ENCODE measurements at places on chromosomes 16 and 17.

GRCh38 chr16:31695667-31696066 lies 168.0 kb downstream of the AHSP start:
- no peak for DNase-seq

GRCh38 chr17:48593840-48594537 lies 410 bp upstream of the HOXB5 start:
- DNase-seq: peak; percentile 97

GRCh38 chr16:12547608-12547922 lies 256.1 kb downstream of the CPPED1 start:
- no peak for DNase-seq

GRCh38 chr17:82239401-82239925 lies 10.6 kb downstream of the SLC16A3 start:
- no peak for DNase-seq

DNA sequence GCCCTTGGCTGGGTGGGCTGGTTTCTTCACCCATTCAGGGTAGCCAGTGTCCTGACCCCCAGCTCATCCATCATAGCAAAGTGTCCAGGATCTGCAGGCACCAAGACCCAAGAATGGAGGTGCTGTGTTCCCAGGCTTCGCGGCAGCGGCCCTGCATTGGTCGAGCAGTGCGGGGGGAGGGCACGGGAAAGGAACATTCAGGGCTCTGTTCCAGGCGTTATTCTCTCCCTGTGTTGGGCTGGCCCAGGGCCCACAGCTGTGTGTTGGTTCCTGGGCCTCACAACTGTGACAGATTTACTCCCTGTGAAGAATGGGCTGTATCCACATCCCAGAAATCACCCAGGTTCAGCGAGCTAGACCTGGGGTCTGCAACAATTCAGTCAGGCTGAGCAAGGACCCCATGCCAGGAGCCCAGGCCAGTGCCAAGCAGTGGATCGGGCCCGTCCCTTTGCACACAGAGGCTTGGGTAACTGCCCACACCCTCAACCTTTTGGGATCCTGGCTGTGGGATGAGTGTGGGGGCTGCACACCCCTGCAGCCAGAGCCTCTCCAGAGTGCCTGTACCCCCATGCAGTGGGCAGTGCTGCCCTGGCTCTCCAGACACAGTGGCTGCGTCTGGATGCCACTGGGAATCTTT lies 10.0 kb downstream of the GPT2 start:
- DNase-seq: no peak

- peak; percentile 33 for DNase-seq
Measured at GRCh38 chr17:74757931-74758847, 9.8 kb downstream of the NHERF1 start.

GRCh38 chr17:75849724-75850123 lies 5.4 kb downstream of the WBP2 start:
- no peak for DNase-seq

Measured in astrocyte of the spinal cord (primary cell).